OCI-M1 (cell line): ENCODE measurements at places on chromosomes 4 and X.

GRCh38 chr4:105451346-105451745, 22.5 kb downstream of the PPA2 start:
- DNase-seq: no peak

GRCh38 chr4:26010304-26010703, 96.3 kb downstream of the SMIM20 start:
- DNase-seq: no peak

DNA sequence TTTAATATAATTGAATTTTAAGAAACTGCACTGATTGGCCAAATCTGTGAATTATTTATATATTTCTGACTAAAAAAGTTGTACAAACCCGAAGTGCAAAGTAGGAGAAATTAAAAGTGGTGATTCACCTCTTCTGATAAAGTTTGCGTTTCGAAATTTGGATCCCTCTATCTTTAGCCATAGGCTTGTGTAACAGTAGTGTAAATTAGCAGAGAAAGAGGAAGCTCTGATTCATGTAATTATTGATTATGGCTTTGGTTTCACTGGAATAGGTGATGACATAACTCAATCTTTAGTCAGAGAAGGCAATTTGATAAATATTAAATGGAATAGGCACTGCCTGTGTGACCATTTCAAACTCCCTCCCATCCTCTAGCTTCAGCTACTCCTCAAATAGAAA, 717.8 kb upstream of the PCDH7 start:
- peak; percentile 36 for DNase-seq

DNA sequence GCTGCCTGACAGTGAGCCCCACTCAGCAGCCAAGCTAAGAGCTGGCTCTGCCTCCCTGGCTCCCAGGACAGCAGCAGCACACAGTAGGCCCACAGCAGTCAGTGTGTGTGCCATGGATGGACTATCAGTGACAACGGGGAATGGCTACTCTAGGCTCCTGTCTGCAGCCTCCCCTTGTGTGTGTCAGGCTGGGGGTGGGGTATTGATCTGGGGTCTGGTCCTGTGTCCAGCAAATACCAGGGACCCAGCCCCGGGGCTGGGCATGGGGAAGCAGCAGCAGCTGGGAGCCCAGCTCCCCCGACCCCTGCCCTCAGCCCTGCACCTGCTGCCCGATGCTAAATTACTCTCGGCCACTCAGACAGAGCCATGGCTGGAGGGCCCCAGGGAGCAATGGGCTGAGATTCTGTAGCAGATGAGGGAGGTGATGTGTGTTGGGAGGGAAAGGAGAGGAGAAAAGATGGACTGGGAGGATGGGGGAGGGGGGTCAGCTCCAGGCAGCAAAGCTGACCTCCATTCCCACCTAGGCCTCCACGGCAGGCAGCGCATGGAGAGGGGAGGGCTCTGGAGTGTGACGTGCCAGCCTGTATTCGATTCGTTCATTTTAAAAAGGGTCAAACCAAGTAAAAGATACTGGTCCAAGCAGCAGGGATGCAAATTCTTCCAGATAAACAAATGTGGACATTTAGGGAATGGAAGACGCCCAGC, 61.3 kb upstream of the CRMP1 start:
- no peak for DNase-seq
